ENCODE measurements at places on chromosomes 12 and 14.
A peak's percentile ranks its signal among the peaks of the same experiment; 100 is the strongest.

DNA sequence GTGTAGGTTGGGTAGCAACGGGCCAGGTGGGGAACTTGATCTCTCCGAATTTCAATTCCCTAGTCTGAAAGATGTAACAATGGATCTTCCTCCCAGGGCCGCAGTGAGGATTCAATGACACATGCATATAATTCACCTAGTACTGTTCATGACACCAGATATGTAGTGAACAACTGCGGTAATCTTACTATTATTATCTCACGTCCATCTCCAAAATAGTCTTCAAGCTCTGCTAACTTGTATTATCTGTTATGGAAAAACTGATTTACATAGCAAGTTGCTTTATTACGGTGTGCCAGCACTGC, 26.4 kb downstream of the MOK start:
- DNase-seq = no peak

- peak; percentile 57 for DNase-seq
Observed at GRCh38 chr12:132559652-132560363, 50.6 kb downstream of the LRCOL1 start.

- no peak for DNase-seq
Observed at GRCh38 chr12:66449531-66449930, 147.2 kb downstream of the HELB start.

GRCh38 chr12:45231515-45232145, 15.7 kb downstream of the ANO6 start:
- DNase-seq = peak; percentile 84

- no peak for DNase-seq
Observed at GRCh38 chr14:32682214-32682613, 256.5 kb upstream of the NPAS3 start.

DNA sequence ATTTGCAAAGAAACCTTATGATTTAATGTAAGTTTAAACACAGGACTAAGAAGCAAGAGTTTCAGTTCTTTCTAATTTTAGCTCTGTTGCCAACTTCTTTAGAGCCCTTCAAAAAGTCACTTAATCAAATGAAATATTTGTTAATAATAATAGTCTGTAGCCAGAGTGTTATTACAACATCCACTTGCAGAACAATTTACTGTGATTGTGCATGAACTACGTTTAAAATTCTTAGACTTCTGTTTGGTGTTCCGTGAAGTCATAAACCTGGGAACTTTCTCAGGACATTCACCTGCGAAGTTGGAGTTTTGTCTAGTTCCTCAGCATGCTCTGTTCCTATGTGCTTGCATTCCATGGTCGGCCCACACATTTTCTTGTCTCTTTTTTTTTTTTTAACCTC, 244.0 kb upstream of the AVPR1A start:
- no peak for DNase-seq

GRCh38 chr12:82359115-82359478, 768 bp downstream of the METTL25 start:
- DNase-seq = peak; percentile 6

- no peak for DNase-seq
Observed at GRCh38 chr12:116520225-116520760, 38.9 kb upstream of the MAP1LC3B2 start.

DNA sequence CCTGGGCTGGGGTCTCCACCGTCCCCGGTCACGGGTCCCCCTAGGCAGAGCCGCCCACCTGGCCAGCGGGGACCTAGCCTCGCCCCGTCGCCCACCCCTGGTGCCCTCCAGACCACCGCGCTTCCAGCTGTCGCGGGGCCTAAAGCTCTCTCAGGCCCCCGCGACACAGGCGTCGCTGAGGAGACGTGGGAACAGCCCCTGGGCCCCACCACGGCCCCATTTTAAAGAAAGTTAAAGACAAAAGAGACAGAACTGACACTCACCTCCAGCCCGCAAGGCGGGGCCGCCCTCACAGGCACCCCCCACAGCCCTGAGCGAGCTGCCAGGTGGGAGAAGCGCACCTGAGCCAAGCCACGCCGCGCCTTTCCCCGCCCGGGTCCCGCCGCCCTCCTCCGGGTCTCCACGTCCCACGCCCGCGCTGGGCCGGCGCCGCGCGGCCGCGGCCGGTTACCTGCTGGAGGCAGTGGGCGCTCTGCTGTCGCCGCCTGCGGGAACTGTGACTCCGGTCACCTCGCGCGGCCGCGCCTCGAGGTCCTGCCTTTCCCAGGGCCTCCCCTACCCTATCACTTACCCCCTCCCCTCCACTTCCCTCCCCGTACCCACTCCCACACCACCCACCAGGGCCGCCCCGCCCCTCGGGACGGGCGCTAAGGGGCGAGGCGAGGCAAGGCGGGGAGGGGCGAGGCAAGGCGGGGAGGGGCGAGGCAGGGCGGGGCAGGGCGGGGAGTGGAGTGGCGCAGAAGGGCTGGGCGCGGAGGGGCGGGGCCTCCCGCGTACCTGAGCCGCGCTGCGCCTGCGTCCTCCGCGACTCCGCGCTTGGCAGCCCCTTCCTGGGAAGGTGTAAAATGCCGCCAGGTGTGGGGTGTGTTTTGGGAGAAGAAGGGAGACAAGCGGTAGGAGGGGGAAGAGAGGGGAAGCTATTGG, 31.2 kb downstream of the TC2N start:
- DNase-seq = peak; percentile 11

DNA sequence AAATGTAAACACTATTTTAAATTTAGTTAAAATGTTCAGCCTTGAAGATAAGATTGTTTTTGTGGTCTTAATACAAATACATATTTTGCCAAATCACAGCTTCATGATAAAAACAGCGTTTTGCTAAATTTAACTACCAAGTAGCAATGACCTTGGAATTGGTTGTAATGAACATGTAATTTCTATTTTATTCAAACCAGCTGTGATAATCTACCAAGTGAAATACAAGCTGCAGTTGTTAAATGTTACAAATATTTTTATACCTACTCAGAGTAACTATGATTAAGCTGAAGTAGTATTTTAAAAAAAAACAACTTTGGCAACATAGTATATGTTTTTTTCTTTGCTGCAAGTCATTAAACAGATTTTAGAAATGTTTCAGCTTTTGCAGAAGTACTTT, 96.2 kb downstream of the CPSF2 start:
- peak; percentile 69 for DNase-seq

GRCh38 chr12:47819138-47819895, 386 bp downstream of the HDAC7 start:
- DNase-seq = no peak

GRCh38 chr14:52878469-52878868, 72.4 kb downstream of the FERMT2 start:
- no peak for DNase-seq

GRCh38 chr14:41403360-41403759, 203.3 kb upstream of the LRFN5 start:
- no peak for DNase-seq

DNA sequence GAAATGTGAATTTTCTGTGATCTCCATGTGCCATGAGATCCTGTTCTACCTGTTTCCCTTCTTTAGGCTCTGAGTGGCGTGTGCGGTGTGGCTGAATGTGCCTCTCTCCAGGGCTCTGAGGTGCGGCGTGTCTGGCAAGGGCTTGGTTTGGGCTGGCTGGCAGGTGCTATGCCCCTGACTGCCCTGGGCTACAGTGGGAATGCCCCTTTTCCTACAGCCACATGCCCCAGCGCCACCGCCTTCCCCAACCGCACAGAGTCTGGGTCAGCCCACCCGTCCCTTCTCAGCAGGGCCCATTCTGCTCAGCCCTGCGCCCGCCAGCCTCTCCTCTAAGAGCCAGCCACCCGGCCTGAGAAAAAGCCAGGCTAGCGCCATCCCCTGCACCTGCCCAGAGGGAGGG, 24.7 kb downstream of the BTBD6 start:
- DNase-seq = no peak

GRCh38 chr12:12735301-12735700, 18.1 kb downstream of the CDKN1B start:
- peak; percentile 73 for DNase-seq

DNA sequence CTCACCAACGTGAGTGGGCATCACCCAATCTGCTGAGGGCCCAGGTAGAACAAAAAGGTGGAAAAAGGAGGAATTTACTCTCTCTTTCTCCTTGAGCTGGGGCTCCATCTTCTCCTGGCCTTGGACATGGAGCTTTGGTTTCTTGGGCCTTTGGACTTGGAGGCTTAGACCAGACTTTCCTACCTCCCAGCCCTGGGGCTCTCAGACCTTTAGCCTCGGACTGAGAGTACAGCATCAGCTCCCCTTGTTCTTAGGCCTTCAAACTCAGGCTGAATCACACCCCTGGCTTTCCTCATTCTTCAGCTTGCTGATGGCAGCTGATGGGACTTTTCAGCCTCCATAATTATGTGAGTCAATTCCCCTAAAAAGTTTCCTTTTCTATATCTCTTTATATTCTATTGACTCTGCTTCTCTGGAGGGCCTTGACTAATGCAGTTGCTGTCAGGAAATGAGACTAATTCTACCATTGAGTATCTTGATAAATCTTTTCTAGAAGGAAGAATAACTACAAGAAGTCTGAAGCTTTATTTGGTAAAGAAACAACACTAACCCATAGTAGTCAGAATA, 15.9 kb upstream of the CLEC4E start:
- DNase-seq = no peak

GRCh38 chr12:79183926-79184325, 319.4 kb downstream of the SYT1 start:
- DNase-seq = no peak

- DNase-seq = no peak
Observed at GRCh38 chr12:97203408-97203807, 259.2 kb upstream of the RMST start.

GRCh38 chr14:86022031-86022629, 492.2 kb downstream of the FLRT2 start:
- peak; percentile 88 for DNase-seq

GRCh38 chr14:55412676-55413075, 1.0 kb upstream of the ATG14 start:
- DNase-seq = no peak

DNA sequence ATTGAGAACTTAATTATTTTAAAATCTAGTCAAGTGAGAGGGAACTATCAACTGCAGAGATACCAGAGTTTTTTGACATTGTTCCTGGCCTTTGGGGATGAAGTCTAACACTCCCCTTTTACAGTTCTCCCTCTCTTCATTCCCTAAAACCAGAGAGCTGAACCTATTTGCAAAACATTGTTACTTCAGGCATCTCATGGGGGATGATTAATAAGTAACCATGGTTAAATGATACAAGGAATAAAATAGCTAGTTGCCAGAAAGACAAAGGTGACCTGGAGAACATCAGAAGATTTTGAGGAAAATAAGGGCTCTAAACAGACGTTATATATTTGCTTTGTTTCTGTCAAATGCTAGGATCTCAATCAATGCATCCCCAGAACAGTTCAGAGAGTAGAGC, 42.3 kb downstream of the PDE6H start:
- no peak for DNase-seq

DNA sequence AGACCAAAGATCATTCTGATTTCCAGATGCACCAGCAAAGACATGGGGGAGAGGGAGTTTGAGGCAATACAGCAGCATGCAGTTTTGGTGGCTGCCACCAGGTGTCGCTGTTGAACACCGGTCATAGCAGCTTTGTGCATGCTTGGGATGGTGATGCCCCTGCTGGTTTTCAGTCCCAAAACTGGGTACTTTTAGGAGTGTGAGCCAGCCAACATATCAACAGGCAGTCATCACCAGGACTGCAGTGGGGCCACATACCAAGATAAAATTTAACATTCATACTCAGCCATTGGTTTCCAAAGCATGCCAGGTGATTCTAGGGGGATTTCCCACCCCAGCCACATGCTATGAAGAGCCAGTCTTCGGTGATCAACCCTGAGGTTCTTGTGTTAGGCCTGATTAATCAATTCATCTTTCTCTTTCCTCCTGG, 64.2 kb downstream of the PHETA1 start:
- DNase-seq = no peak

DNA sequence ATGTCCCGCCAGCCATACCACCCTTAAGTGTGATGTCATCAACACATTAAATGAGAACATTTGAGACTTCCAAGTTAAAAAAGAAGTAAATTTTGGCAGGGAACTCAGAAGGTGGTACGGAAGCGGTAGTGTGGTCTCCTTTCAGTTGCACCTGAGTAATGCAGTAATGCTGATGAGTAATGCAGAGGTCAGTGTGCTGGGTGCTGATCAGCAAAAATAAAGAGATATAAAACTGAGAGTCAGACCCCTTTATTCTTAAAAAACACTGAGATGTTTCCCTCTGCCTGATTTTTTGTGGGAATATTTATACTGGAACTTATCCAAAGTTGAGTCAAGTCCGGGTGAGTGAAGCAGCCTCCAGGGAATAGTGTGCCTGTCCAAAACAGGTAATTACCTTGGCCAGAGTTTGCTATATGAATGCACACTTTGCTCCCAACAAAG, 370.6 kb upstream of the PRICKLE1 start:
- DNase-seq = no peak

DNA sequence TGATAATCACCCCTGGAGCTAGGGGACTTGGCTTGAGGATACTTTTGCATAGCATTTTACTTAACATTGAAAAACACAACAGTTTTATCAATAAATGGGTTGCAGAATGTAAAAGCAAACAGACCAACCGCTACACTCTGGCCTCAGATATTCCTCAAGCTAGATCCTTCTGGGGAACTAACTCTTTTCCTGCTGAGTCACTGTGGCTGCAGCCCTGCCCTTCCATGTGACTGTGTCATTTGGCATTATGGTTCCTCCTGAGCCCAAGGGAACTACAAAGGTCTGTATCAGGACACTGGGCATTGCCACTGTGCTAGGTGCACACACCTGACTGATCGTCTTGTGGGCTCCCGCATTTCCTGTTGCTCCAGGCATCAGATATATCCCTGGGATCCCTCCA, 56.6 kb downstream of the TTC9 start:
- DNase-seq = peak; percentile 39

DNA sequence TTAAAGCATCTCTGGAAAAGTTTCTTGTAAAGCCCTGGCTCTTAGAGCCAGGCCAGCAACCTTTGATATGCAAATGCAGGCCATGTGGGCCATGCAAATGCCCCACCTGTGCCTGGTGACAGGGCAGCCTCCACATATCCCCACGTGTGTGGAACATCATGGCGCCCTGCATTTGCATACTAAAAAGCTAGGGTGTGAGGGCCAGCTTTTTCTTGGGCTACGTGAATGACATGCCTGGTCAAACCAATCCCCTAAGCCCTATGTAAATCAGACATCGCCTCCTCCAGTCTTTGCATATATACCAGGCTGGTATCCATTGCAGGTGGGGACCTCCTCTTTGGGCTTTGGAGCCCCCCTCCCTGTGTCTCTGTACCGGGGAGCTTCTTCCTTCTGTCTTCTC, 6.4 kb downstream of the CSRP2 start:
- no peak for DNase-seq

All from fibroblast of skin of scalp (primary cell).